ENCODE measurements at places on chromosomes 5 and 9.

- no peaks in the 10 kb centered on the region for H3K27me3 ChIP-seq
- H3K27ac ChIP-seq: no peak overlapping the region
- no peak overlapping the region for H3K4me3 ChIP-seq
- H3K36me3 ChIP-seq: no peaks in the 10 kb centered on the region
- no peaks in the 10 kb centered on the region for H3K4me1 ChIP-seq
Measured at GRCh38 chr9:90631964-90632363, 10.7 kb downstream of the DIRAS2 start.

GRCh38 chr9:96720435-96720834 lies 57.5 kb downstream of the ZNF510 start:
- peaks cover 40% of the 10 kb centered on the region for H3K27me3 ChIP-seq
- no peak for DNase-seq
- peaks cover 2% of the 10 kb centered on the region for H3K36me3 ChIP-seq
- peaks cover 5% of the 10 kb centered on the region for H3K4me1 ChIP-seq
- H3K4me3 ChIP-seq: no peak overlapping the region
- no peak overlapping the region for H3K27ac ChIP-seq

GRCh38 chr5:9869616-9870288 lies 239.6 kb upstream of the TAS2R1 start:
- H3K27ac ChIP-seq: no peak overlapping the region
- H3K4me1 ChIP-seq: no peaks in the 10 kb centered on the region
- H3K36me3 ChIP-seq: no peaks in the 10 kb centered on the region
- H3K27me3 ChIP-seq: no peaks in the 10 kb centered on the region
- no peak for DNase-seq
- no peak overlapping the region for H3K4me3 ChIP-seq

DNA sequence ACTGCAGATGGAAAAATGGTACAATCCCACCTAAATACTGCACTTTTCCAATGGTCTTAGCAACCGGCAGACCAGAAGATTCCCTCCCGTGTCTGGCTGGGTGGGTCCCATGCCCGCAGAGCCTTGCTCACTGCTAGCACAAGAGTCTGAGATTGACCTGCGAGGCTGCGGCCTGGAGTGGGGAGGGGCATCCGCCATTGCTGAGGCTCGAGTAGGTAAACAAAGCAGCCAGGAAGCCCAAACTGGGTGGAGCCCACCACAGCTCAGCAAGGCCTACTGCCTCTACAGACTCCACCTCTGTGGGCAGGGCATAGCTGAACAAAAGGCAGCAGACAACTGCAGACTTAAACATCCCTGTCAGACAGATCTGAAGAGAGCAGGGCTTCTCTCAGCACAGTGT lies 221.6 kb upstream of the CTNND2 start:
- no peaks in the 10 kb centered on the region for H3K27me3 ChIP-seq
- H3K36me3 ChIP-seq: no peaks in the 10 kb centered on the region
- DNase-seq: no peak
- no peaks in the 10 kb centered on the region for H3K4me1 ChIP-seq
- H3K4me3 ChIP-seq: no peak overlapping the region

DNA sequence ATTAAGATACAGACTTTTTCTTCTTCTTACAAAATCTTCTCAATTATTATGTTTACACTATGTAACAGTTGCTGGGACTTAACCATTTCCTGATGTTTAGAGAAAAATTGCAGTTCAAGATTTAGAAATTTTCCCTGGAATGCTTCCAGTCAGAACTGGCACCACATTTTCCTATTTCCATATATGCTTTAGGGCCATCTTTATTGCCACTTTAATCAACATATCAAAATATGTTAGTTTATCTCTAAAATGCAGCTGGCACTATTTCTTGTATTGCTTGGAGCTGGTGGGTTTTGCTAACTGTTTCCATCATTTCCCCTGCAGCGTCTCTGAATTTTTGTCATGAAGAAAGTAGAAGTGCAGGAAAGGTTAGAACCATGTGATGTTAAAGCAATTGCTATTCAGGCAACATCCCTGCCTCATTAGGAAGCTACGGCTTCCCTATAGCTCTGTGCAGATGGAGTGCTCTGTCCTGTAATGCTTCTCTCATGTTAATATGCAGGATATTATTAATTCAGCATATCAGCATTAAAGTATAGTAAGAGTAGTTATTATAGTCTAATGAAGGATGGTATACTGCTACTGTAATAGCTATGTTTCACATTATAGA lies 269.1 kb downstream of the MTRR start:
- H3K4me1 ChIP-seq: no peaks in the 10 kb centered on the region
- no peaks in the 10 kb centered on the region for H3K27me3 ChIP-seq
- no peaks in the 10 kb centered on the region for H3K36me3 ChIP-seq
- H3K4me3 ChIP-seq: no peak overlapping the region
- no peak overlapping the region for H3K27ac ChIP-seq

DNA sequence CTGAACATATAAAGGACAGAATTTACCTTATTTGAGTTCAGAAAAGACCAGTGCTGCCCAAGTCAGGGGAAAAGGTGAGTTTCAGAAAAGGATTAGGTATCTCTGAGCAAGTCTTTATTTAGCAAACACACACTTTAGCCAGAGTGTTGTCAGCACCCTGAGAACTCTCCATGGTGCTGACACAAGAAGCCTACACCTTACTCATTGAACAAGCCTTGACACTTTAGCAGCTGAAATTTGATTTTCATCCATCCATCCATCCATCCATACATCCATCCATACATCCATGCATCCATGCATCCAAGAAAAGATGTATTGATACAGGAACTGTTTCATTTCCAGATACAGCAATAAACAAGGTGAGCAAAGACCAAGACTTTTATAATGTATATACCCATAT lies 311.2 kb downstream of the TRIM32 start:
- no peaks in the 10 kb centered on the region for H3K36me3 ChIP-seq
- H3K27me3 ChIP-seq: no peaks in the 10 kb centered on the region
- no peak for DNase-seq
- no peak overlapping the region for H3K4me3 ChIP-seq
- no peaks in the 10 kb centered on the region for H3K4me1 ChIP-seq

- H3K4me1 ChIP-seq: no peaks in the 10 kb centered on the region
- no peak for DNase-seq
- H3K27ac ChIP-seq: no peak overlapping the region
- H3K36me3 ChIP-seq: no peaks in the 10 kb centered on the region
- no peaks in the 10 kb centered on the region for H3K27me3 ChIP-seq
- no peak overlapping the region for H3K4me3 ChIP-seq
Measured at GRCh38 chr5:153236319-153236718, 254.2 kb upstream of the GRIA1 start.

DNA sequence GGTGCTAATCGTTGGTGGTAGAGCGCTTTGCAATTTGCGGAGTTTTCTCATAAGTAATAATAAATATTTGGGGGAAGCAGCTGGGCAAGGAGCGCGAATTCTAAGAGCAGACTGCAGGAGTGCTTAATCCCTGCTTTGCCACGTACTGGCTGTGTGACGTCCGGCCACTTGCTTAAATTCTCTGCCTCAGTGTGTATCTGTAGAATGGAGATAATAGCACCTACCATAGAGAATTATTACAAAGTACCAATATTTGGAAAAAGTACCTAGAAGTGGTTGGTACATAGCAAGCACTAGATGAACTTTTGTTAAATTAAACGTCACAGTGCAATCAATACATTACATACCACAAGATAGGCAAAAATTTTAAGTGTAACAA lies 598 bp upstream of the TMED7 start:
- H3K27ac ChIP-seq: no peak overlapping the region
- no peaks in the 10 kb centered on the region for H3K27me3 ChIP-seq
- H3K4me1 ChIP-seq: peaks cover 24% of the 10 kb centered on the region
- DNase-seq: no peak

GRCh38 chr5:362978-363765 lies 41.7 kb downstream of the AHRR start:
- DNase-seq: no peak
- no peak overlapping the region for H3K4me3 ChIP-seq
- no peak overlapping the region for H3K27ac ChIP-seq
- peaks cover 33% of the 10 kb centered on the region for H3K36me3 ChIP-seq

DNA sequence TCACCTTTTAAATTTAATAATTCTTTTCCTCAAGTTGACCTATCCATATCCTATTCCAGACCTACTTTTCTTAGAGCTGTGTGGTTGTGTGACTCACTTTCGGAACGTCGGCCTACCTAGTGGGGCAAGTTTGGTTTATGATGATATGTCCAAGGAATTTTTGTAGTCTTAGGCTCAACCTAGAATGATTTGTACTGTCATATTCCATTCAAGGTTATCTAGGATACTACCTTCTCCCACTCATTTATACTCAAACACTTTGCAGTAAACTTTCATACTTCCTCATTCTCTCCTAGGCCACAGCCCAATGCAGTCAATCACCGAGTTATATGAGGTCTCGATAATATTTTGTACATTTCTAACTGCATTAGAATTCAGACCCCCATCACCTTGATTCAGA lies 61.9 kb downstream of the PIK3R1 start:
- peaks cover 92% of the 10 kb centered on the region for H3K4me1 ChIP-seq

GRCh38 chr5:154829181-154829588 lies 21.2 kb downstream of the FAXDC2 start:
- H3K27me3 ChIP-seq: no peaks in the 10 kb centered on the region
- H3K27ac ChIP-seq: peak overlapping the region; percentile 91
- H3K4me1 ChIP-seq: peaks cover 59% of the 10 kb centered on the region
- H3K36me3 ChIP-seq: peaks cover 34% of the 10 kb centered on the region
- H3K4me3 ChIP-seq: peak overlapping the region; percentile 11

GRCh38 chr5:157247267-157247666 lies 18.7 kb upstream of the CYFIP2 start:
- H3K27ac ChIP-seq: peak overlapping the region; percentile 94
- H3K27me3 ChIP-seq: no peaks in the 10 kb centered on the region
- peaks cover 93% of the 10 kb centered on the region for H3K36me3 ChIP-seq
- no peak overlapping the region for H3K4me3 ChIP-seq

DNA sequence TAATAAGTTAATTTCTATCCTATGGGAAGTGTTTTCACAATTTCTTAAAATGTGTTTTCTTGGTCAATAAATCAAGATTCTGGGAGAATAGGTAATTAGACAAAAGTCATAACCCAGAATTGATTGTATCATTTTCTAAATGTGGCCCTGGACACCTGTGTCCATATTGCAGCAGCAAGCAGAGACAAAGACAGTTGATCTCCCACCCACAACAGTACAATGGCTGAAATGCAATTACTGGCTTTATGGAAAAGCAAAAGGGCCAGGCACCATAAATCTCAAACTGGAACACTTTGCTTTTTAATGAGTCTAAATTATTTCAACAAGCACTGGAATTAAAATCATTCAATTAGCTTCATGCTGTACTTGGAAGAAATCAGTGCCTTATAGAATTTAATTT lies 157.2 kb downstream of the ESM1 start:
- DNase-seq: no peak
- H3K36me3 ChIP-seq: no peaks in the 10 kb centered on the region
- peaks cover 5% of the 10 kb centered on the region for H3K4me1 ChIP-seq
- peaks cover 28% of the 10 kb centered on the region for H3K27me3 ChIP-seq
- no peak overlapping the region for H3K4me3 ChIP-seq

DNA sequence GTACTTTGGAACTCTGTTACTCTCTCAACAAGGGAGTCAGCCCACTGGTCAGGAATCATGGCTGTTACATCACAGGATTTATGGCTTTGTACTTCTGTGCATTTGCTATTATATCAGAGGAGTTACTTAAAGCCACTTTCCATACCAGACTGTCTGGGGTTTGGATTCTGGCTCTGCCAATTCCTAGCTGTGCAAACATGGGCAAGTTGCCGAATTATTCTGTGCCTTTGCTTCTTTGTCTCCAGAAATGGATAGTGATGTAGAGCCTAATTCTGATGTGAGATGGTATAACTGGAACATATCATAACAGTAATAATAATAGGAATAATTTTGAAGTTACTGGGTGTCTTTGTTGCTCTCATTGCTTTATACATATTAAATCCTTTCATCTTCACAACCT lies 1047.3 kb upstream of the SEMA6A start:
- no peaks in the 10 kb centered on the region for H3K27me3 ChIP-seq
- no peaks in the 10 kb centered on the region for H3K4me1 ChIP-seq
- H3K36me3 ChIP-seq: no peaks in the 10 kb centered on the region
- no peak overlapping the region for H3K27ac ChIP-seq

DNA sequence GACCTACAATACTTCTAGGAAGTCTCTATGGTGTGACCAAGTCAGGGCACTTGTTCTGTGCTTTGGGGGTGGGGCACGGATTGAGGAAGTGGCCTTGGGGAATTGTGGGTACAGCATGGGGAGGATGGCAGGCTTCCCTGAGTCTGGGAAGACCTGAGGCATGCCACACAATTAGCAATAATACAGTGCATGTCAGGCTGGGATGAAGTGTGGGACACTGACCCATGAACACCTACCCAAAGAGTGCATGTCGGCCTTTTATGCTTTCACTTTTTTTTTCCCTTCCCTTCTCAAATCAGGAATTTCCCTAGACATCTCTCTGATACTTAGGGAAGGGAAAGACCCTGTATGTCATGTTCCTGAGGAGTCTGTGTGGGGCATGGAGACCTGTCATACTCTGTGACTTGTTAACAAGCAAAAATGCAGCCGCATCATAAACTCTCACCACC lies 146.4 kb downstream of the PALM2AKAP2 start:
- no peak overlapping the region for H3K4me3 ChIP-seq
- no peak overlapping the region for H3K27ac ChIP-seq
- peaks cover 13% of the 10 kb centered on the region for H3K27me3 ChIP-seq

DNA sequence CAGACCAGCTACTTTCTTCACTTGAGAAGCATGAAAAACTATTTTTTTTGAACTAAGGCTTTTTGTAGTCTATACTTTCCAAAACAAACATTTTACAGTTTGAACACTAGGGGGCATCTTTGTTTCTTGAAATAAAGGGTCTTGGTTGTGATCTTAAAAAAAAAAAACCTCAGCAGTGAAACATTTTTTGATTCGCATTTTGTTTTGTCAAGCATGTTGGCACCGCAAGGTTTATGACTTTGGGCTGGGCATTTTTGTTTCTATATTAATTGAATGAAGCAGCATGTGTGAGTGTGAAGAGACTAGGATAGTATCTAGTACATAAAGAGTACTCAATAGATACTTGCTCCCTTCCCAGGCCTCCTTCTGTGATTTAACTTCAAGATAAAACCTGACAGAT lies 31.6 kb upstream of the ACOT12 start:
- no peak overlapping the region for H3K27ac ChIP-seq
- H3K36me3 ChIP-seq: peaks cover 2% of the 10 kb centered on the region
- H3K27me3 ChIP-seq: no peaks in the 10 kb centered on the region
- no peak for DNase-seq

- peaks cover 6% of the 10 kb centered on the region for H3K27me3 ChIP-seq
- no peak overlapping the region for H3K27ac ChIP-seq
- no peak overlapping the region for H3K4me3 ChIP-seq
Measured at GRCh38 chr5:34496260-34496691, 159.9 kb upstream of the RAI14 start.

DNA sequence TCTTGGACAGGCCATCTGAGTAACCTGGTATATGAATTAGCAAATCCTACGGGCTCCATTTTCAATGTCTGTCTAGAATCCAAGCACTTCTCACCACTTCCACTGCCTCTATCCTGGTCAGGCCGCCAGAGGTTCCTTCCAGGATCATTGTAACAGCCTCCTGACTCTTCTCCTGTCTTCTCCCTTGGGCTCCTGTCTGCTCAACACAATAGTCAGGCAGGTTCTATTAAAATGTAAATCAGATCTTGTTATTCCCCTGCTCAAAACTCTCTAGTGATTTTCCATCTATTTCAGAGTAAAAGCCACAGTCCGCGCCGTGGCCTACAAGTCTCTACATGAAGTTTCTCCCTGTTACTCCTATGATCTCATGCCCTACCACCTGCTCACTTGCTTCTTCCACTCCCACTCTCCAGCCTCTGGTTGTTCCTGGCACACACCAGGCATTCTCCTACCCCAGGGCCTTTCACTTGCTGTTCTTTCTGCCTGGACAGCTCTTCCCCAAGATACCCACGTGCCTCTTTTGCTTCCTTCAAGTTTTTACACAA lies 21.7 kb downstream of the ZNF366 start:
- H3K27ac ChIP-seq: no peak overlapping the region
- H3K27me3 ChIP-seq: no peaks in the 10 kb centered on the region
- no peaks in the 10 kb centered on the region for H3K36me3 ChIP-seq
- H3K4me3 ChIP-seq: no peak overlapping the region
- H3K4me1 ChIP-seq: no peaks in the 10 kb centered on the region

Data from activated naive CD4-positive, alpha-beta T cell treated with anti-CD3 and anti-CD28 coated beads, Interleukin-2, amount 10 ng/mL, durations not matched to agents 7 days and 5 days (primary cell).